ENCODE measurements at places on chromosomes 3 and 15.

GRCh38 chr3:99716463-99716995 is 78.1 kb downstream of the COL8A1 start:
- no peak for DNase-seq

GRCh38 chr3:116563351-116563750 is 118.1 kb upstream of the LSAMP start:
- no peak for DNase-seq

- no peak for DNase-seq
Observed at GRCh38 chr15:31151301-31152233, 50.0 kb upstream of the TRPM1 start.

GRCh38 chr15:66085128-66085527 is 168.4 kb downstream of the MEGF11 start:
- DNase-seq: peak; percentile 8

DNA sequence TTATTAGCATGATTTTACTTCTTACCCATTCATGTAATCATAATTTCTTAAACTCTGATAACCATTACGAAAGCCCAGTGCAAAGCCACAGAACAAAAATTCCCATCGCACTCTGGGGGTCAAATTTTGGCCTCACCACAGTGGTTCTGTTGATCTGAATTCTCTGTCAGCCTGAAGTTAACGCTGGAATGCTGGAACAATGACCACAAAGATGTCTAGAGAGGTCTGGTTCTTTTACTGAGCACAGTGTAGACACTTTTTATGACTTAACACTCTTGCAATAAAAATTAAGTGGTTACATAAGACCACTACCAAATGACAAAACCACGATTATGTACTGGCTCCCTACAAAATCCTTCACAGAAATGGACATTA is 94.7 kb downstream of the PDZRN3 start:
- no peak for DNase-seq

DNA sequence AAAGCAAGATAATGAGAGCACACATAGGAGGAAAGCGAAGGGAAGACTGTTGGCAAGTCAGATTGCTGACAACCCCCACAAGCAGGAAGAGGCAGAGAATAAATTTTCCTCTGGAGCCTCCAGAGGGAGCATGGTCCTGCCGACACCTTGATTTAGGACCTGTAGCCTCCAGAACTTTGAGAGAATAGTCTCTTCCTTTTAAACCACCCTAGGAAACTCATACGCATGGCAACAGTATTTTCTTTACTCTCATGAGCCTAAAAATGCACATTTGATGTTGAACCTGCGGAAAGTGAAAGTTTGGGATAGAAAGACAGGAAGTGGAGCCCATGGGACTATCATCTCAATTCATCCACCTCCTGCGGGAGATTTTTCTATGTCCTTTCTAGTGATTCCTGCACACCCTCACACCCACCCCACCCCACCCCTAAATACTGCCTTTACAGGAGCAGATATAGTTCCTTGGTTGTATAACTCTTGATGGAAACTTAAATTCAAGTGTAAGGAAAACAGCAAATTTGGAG is 116.7 kb upstream of the LPP start:
- no peak for DNase-seq

GRCh38 chr3:58973796-58974195 is 76.0 kb downstream of the CFAP20DC start:
- no peak for DNase-seq

DNA sequence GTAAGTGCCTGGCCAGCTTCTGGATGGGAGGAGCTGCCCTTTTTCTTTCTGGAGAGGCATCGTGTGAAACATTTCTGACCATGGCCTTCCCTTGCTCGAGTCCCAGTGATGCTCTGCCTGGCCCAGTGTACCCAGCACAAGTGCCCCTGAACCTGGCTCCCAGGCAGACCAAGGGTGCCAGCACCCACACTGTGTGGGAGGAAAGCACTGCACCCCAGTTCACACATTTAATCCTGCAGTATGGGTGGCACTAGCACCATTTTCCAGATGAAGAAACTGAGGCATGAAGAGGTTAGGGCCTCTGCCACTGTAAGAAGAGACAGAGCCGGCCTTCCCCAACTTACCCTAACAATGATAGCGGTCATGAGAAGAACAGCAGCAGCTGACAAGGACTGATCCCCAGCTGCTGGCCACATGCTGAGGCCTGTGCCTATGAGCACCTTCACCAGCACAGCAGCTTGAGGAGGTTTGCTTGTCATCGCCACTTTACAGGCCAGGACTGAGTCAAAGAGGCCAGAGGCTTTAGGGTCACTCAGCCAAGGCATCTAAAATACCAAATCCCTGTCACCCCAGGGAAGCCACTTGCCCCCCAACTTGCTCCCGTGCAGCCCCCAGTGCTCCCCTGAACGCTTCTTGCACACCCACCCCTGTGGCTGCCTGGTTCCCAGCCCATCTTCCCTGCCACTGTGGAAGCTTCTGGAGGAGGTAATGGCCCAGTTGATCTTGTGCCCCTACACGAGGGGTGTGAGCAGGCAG is 15.0 kb downstream of the PRR23E start:
- DNase-seq: no peak

GRCh38 chr15:56732135-56732885 is 999 bp downstream of the ZNF280D start:
- no peak for DNase-seq

DNA sequence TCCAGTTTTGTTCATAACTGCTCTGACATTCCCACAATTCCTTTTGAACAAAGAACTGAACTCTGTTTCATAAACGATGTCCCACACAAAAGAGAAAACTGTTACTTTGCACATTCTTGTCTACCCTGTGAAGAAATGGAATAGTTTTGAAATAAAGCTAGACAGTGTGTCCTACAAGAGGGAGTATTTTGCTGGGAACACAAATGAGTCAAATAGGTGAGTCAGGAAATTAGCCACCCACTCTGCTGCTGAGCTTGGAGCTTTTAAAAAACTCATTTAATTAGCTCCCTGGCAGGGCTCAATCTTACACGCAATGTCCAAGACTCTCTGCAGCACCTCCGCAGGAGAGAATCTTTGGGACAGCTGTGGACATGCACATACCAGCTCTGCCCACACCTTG is 193.4 kb downstream of the SLC9A9 start:
- no peak for DNase-seq

Measured in activated T-helper 1 cell treated with anti-CD3 and anti-CD28 coated beads, Interleukin-12 subunit alpha, Interleukin-12 subunit beta, Interleukin-2, Interleukin-4 antibody, amounts not matched to agents 30 ng/mL and 10 ng/mL and 1 ng/mL, durations not matched to agents 14 hours and 24 hours and 36 hours (primary cell).